ENCODE measurements at places on chromosomes 4 and X.

- DNase-seq: no peak
These were observed 60.8 kb downstream of the PCDH18 start for GRCh38 chr4:137471461-137471860.

GRCh38 chrX:149837639-149838038 lies 43.3 kb upstream of the MAGEA8 start:
- no peak for DNase-seq

GRCh38 chr4:62899646-62900364 lies 1509.4 kb downstream of the TECRL start:
- no peak for DNase-seq

GRCh38 chr4:21801661-21802385 lies 146.7 kb downstream of the KCNIP4 start:
- DNase-seq: no peak
